Left hindlimb (tissue), 1 donor: ENCODE measurements at places on chromosomes 11 and 22.

GRCh38 chr11:43943372-43943930 lies 1.0 kb downstream of the C11orf96 start:
- peak; percentile 54 for DNase-seq

DNA sequence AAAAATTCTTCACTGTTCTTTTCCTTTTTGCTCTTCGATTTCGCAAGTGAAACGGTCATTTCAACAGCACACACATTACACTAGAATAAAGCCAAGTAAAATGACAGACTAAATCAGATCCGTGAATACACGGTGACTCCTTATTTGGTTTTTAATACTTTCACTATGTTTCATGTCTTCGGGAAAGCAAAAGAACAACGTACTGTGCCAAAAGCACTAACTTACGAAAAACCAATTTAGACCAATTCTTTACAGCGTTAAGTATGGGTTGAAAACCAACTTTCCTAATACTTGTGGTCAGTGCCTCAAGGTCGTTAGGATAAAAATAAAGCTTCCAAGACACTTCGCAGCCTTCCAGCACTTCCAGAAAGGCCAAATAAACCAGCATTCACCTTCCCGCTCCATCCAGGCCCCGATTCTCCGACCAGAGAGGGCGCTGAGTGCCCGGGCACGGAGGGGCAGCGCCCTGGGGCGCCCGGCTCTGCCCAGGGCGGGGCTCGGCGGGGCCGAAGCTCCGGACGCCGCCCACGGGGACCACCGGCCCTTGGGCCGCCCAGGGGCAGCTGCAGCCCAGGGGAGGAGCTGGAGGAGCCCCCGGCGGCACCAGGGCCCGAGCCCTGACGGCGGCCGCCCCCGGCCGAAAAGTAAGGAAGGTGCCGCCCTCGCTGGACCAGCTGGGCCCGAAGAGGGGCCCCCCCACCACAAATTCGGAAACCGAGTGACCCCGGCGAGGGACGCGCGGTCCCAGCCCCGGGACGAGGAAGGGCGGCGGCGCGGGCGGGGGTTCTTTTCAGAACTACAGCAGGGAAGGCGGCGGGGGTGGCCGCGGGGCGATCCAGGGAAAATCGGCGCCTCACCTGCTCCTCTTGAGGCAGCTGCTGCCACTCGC lies 499 bp downstream of the ATL3 start:
- DNase-seq, result peak; percentile 69

DNA sequence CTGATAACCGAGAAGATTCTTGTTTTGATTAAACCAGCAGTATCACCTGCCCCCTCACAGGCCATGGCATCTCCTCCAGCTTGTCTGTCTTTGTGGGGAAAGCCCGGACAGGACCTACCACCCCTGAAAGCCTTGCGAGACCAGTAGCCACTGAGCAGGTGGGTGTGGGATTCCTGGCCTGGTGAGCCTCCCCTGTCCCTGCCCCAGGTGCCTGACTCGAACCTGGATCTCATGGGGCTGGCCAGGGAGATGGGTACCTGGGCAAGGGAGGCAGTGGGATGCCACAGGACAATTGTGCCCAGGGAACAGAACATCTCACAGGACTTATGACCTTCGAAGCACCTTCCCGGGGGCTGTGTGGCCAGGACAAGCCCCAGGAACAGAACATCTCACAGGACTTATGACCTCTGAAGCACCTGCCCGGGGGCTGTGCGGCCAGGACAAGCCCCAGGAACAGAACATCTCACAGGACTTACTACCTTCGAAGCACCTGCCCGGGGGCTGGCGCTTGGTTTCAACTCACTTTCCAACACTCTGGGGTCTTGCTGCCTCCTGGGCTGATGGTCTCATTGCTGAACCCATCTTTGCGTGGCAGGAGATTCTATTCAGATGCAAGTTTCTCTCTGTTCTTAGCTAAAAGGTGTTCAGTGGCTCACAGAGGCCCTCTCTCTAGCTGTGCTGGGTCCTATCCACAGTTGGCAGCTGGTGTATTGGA lies 854.5 kb downstream of the BRD1 start:
- no peak for DNase-seq

DNA sequence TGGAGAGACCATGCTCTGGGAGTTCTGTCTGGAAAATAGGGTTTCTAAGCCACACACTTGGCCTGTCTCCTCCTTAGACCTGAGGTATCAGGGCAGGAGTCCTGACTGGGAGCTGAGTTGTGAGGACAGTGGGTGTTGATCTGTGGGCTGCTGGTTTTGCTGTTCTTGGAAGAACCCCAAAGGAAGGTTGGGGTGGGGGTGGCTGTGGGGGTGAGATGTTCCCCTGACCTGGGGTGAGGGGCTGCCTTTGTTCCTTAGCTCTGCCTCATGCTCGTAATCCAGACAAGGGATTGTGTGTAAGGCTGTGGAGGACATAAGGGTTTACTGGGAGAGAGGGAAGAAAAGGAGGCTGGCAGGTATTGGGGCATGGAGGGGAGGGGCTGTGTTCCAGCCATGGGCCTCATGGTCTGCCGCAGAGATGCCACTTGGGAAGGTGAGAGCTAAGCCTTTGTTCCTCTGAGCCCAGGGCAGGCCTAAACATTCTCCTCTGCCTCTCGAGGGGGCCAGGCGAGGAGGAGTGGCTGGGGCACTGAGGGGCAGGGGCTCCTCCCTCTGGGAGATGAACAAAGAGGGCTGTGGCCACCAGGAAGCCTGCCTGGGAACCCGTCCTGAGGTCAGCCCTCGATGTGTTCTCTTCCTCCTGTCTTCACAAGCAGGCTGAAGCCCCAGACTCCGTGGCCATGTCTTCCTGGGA lies 4.4 kb downstream of the OTOG start:
- no peak for DNase-seq

DNA sequence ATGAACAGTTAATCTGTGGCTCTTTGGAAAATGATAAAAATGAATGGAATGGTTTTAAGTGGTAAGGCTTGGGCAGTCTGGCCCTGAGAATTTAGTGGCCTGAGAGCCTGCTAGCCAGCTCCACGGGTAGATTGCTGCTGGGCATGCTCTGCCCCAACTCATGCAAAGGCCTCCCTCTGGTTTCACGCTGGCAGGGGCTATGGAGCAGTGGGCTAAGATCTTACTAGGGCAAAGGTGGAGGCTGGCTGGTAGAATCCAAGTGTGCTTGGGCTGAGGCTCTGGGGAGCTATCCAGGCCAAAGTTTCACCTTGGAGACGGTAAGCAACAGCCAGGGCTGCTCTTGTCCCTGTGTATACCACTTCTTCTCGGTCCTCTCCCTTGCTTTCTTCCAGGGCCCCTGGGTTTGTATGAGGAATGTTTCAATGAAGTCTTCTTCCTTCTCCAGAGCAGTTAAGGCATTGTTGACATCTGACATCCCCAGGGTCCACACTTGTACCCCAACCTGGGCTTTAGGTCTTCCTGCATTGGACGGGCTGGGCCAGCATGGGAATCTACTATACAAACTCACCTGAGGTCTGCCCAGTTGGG lies 27.4 kb downstream of the UBE2L3 start:
- DNase-seq, result no peak

- no peak for DNase-seq
These were observed 5.3 kb upstream of the ATP5MG start for GRCh38 chr11:118396097-118396501.

DNA sequence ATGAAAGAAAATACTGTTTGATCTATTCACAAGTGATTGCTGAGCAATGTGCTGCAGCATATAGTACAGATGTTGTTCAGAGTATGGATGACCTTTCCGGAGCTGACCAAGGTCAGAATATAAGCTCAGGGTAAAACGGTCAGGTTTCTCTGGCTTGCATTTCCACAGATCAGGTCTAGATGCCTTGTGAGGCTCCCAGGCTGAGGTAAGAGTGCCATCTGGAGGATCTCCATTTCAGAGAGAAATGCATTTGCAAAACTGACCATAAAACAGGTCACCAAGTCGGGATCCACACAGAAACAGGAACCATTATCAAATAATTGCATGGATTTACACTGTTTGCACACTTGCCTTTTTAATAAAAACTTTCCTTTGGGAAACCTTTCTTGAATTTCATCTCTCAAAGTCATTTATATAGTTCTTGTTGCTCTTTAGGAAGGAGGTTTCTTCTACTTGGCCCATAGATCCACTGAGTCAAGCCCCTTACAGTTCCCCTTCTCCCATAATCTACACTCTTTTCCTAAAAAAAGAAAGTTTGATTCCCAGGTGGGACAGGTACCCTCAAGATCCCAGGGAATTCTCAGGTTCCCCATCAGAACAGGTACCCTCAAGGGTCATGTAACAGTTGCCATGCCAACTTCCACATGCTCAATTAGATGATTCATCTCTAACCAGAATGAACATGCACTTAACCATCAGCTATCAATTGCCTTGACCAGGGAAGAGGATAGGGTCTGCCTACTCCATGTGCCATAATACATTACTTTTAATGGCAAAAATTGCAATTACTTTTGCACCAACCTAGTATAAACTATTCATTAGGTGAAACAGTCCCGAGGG lies 25.0 kb upstream of the TMPRSS5 start:
- DNase-seq, result no peak

DNA sequence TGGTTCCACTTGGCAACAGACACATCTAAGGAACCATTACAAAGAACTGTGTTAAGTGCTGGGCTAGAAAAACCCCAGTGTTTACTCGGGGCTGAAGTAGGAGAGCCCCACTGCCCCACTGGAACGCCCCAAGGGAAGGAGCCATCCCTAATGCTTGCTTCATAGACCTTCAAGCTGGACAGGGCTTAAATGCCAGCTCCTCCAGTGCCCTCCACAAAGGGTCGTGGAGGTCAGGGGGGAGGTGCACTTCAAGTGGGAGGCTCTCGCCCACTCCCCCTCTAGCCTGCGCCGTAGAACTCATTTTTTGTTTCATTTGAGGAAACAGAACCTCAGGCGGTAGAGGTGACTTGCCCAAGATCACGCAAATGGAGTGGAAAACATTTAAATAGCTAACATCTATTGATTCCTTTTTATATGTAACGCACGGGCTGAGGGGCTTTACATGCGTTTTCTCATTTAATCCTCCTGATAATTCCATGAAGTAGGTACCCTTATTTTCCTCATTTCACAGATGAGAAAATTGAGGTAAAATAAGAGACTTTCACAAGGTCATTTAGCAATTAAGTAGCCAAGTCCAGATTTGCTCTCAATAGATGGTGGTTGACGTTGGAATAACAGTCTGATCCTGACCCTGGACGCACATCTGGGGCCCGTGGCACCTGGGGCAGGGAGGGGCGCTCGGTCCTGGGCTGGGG lies 545 bp upstream of the ZDHHC13 start:
- no peak for DNase-seq

DNA sequence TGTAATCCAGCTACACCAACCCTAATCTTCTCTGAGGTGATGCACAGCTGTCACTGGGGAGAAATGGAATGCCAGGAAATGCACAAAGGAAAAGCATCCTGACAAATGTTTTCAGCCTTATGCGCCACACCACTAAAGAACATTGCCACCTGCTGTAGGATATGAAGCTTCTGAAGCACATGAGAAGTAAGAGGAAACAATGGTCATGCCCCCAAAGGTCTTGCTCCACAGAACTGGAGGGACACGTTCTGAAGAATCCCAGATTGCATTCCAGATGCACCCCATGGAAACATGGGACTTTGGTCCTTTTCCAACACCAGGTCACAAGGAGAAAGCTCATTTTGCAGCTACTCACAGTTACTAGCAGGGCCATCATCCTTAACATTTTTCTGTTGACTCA lies 48.7 kb upstream of the ZBED5 start:
- no peak for DNase-seq

DNA sequence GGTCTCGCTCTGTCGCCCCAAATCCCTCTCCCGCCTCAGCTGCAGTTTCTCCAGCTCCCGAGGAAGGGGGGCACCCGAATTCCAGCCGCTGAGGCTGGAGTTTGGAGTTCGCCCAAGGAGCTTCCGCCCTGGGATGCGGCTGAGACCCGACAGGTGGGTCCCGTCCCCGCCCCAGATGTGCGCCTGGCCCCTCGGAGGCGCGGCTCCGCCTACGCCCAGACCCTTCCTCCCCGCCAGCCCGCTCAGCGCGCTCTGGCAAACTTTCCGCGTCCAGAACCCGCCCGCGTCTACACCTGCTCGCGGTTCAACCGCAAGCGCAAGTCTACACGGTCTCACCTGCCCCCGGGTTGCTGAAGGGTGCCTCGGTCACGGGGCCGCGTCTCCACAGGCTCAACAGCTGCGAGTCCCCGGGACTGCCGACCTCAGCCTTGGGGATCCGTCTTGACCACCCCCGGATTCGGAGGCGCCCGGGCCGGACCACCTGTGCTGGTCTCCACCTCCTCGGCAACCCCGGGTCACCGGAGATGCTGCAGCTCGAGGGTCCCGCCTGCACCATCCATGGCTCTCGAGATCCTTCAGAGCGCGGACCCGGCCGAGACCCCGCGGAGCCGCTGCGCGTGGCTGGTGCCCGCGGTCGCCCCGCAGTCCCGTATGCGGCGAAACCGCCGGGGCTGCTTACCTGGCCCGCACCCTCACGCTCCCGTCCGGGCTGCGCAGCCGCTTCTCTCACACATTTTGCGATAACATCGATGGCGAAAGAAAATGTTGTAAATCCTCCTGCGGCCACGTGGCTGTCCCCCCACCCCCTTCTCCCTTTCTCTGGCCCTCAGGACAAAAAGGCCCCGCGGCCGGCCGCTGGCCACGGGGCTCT lies 63.6 kb downstream of the NFAM1 start:
- no peak for DNase-seq

GRCh38 chr11:133180201-133180600 lies 352.1 kb downstream of the OPCML start:
- no peak for DNase-seq

- DNase-seq, result no peak
These were observed 459.3 kb downstream of the NTM start for GRCh38 chr11:131829725-131830124.

- DNase-seq, result no peak
These were observed 143.9 kb downstream of the CADM1 start for GRCh38 chr11:115360186-115360824.

DNA sequence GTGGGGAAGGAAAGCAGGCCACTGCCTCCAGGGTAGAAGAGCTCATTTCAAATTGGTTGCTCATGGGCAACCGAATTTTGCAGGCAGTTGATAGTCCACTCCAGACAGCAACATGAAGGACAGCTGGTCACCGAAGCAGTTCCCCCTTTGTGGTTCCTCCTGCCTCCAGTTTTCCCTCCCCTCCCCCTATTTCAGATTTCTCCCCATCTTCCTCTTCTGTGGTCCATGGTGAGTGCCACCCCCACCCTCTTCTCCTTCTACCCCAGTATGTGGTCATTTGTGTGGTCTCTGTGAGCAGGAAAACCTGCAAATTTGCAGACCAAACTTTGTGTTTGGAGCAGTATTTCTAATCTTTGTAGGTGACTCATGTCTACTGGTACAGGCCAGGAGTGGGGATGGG lies 38.2 kb upstream of the PAK1 start:
- no peak for DNase-seq

GRCh38 chr11:34512840-34513681 lies 533 bp downstream of the ELF5 start:
- DNase-seq, result no peak

- peak; percentile 6 for DNase-seq
These were observed 15.6 kb downstream of the KCNC1 start for GRCh38 chr11:17750013-17750800.

- DNase-seq, result no peak
These were observed 86.9 kb downstream of the STIM1 start for GRCh38 chr11:3942160-3942955.
